ENCODE measurements at places on chromosomes 2 and 18.
A peak's percentile ranks its signal among the peaks of the same experiment; 100 is the strongest.

- DNase-seq = no peak
Measured at GRCh38 chr2:114456566-114456965, 14.1 kb downstream of the DPP10 start.

DNA sequence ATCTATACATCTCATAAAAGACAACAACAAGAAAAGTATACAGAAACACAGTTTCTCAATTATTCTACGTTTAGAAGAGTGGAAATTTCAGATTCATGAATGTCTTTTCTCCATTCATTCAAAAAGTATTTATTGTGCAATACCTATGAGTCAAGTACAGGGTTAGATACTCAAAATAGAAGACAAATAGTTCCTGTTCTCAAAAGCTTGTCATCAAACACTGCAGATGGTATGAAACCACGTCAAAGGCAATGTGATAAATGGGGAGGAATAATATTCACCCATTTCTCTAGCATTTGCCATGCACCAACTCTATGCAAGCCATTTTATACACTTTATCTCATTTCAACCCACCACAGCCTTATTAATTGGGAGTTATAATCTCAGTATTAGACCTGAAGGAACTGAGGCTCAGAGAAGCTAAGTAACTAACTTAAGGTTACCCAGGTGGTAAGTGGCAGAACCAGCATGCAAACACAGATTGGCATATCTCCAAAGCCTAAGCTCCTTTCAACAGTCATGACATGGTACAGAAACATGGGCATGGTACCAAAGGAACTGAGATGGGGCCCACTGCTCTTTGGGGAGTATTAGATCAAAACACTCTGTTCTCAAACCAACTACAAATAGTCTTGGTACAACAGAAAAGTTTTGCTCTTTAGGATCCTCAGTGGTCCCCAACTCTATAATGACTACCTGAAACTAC is 67.2 kb upstream of the NPAS2 start:
- peak; percentile 92 for DNase-seq

GRCh38 chr2:233062451-233062850 is 2.3 kb downstream of the INPP5D start:
- no peak for DNase-seq

DNA sequence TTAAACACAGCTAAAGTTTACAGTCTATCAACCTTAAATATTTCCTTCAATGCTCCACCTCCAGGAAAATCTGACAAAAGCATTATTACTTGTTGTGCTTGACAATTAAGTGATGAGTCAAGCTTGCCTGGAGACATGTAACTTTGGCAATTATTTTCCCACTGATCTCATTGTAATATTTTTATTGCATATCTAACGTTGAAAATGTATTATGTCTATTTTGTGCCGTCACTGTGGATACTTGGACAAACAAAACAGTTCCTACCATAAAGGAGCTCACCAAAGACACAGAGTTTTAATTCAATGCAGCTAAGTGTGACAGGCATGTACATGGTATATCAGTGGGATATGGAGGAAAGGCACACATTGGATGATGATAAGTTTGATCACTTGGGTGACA is 24.7 kb downstream of the RNF103 start:
- DNase-seq = no peak

DNA sequence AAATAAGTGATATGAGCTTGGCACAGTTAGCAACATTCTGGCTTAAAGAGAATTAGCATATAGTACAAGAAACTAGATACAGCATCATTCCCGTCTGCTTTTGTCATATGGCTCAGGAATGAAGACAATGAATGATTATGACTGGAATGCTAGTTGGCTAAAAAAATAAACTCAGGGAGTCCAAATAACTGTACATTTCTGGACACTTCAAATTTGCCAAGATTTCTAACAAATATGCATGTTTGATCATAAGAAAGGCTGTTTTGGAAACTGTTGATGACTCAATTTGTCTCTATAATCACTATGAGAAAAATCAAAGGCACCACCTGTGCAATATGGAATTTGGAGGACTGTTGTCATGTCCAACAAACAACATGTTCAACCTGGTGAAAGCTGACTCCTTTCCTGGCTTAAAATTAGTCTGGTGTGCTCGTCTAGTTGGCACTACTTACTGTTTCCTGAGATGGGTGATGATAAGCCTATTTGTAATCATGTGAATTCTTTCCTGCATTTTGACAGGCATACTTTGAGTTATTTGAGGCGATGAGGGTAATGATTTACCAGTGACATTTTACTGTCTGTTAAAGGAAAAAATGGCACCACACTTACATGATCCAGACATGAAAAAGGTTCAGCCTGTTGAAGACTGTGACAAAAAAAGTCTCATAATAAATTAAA is 133.9 kb upstream of the CDH20 start:
- DNase-seq = peak; percentile 34

DNA sequence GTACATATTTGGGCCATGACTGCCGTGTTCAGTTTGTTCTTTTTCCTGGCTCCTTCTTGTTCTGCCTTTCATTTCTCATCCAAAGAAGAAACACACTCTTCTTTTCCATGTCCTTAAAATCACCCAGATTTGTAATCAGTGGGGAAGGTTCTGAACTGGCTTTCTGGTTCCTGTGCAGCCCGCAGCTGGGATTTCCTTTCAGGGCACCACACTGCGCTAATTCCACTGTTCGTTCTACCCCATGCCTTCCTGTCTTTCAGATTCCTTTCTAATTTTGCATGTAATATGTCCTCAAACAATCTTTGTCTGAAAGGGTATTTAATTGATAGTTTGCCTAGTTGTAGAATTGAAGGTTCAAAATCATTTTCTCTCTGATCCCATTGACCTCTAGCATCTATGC is 94.1 kb downstream of the HS1BP3 start:
- DNase-seq = no peak

GRCh38 chr2:64699712-64700111 is 46.0 kb upstream of the SERTAD2 start:
- DNase-seq = no peak

- DNase-seq = peak; percentile 68
Measured at GRCh38 chr2:220188031-220188430, 560.6 kb downstream of the SLC4A3 start.

DNA sequence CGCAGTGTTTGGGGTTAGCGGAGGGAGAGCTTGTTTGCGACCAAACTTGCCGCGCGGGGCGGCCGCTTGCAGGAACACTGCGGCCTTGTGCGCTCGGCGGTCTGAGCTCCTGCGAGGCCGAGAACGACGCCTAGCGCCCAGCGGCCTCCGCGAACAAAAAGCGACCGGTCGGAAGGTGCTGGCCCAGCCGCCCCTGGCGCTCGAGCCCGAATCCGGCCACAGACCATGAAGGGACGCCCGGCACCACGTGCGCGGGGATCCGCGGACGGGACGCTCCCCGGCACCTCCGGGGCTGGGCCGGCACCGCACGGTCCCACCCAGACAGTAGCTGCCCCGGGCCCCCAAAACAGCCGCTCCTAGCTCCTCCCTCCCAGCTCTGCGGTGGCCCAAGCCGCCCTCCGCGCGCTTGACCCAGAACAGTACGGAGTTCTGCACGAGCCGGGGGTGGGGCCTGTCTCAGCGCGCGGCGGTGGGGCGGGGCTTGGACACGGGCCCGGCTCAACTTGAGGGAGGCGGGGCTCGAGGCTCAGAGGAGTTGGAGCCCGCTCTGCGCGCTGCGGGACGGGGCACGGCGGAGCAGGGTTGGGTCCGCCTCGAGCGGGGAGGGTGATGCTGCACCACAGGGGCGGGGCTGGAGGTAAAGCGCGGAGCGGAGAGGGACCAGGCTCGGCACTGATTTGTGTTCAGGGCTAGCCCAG is 664 bp upstream of the IMPA2 start:
- DNase-seq = peak; percentile 91

GRCh38 chr2:200356321-200356720 is 49.8 kb downstream of the SPATS2L start:
- DNase-seq = peak; percentile 59

- no peak for DNase-seq
Measured at GRCh38 chr18:31746396-31746795, 14.3 kb downstream of the SLC25A52 start.

- no peak for DNase-seq
Measured at GRCh38 chr2:169002161-169002738, 28.9 kb downstream of the ABCB11 start.

GRCh38 chr18:62784338-62784965 is 69.1 kb downstream of the PHLPP1 start:
- peak; percentile 14 for DNase-seq

DNA sequence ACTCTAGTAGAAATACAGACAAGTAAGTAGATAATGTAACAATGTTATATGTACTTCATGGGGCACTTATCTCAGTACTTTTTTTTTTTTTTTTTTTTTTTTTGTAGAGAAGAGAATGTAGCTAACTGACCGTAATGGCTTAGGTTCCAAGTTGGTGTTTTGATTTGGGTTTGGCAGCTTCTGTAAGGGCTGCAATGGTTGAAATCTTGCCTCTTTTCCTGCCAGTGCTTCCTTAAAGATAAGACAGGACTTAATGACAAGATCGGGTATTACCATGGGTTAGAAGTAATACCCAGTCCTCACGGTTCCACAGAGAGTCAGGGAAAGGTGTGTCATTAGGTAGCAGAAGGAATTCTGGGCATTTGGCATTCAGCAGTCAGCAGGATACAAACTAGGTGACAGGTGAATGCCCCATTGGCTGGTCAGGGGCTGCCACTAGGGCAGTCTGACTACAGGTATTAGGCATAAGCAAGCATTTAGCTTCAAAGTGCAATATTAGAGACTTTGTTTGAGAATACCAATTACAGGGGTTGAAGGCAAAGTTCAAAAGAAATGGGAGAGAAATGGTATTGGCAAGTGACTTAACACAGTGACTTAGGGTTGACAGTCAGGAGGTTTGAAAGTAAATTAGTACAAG is 189.4 kb upstream of the RND3 start:
- DNase-seq = no peak

DNA sequence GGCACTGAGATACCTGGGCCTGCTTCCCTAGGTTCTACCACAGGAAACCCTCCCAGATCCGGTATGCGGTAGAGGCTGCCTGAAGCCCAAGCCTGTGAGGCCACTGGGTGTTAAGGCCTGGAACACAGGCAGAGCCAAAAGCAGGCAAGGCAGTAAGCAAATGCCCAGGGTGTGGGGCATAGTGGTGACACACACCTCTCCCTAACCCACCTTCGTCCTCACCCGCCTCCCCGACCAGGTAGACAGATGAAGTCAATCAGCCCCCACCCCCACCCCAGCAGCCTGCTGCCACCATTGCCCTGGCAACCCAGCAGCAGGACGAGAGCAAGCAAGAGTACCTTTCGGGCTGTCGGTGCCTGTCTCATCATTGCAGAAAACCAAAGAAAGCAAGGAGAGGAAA is 6.1 kb downstream of the DCTN1 start:
- no peak for DNase-seq

DNA sequence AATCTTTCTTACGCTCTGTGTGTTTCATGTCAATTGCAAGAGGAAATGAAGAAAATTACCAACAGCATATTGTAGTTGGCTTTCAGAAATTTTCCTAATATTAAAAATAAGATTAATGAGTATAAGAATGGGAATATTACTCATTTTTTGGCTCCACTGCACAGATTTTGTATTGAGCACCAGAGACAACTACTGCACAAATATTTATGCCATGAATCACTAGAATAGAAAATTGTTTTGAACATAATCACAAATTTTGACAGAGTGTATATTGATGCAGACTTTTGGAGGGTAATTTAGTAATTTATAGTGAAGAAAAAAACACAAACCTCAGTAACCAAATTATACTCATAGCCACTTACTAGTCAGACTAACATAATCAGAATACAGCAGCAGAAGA is 118.3 kb downstream of the DOK6 start:
- peak; percentile 32 for DNase-seq

GRCh38 chr18:7786569-7786968 is 219.5 kb downstream of the PTPRM start:
- no peak for DNase-seq

DNA sequence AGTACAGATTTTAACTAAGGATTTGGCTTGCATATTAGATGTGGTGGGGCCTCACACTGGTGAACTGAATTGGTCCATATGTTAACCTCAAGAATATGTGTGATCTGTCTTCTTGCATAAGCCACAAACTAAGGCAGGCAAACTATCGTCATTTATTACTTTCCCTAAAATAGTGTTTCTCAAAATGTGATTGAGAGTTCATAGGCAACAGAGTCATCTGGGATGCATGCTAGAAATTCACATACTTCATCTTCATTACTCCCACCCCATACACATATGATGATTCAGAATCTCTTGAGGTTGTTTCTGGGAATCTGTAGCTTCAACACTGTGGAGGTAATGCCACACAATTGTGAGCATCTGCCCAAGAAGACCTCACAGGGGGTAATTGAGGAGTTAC is 822.8 kb upstream of the CDH2 start:
- DNase-seq = no peak

DNA sequence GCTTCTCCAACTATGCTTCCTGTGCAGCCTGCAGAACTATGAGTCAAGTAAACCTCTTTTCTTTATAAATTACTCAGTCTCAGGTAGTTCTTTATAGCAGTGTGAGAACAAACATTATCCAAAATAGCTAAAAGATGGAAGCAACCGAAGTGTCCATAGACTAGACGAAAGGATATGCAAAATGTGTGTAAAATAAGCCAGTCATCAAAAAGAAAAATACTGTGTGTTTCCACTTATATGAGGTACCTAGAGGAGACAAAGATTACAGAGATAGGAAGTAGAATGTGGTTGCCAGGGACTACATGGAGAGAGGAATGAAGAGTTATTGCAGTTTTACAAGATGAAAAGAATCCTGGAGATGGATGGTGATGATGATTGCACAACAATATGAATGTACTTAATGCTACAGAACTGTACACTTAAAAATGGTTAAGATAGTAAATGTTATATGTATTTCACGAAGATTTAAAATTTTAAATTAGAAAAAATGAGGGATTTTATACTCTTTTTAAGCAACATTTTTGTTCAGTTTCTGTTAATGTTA is 99.3 kb upstream of the FN1 start:
- peak; percentile 40 for DNase-seq

- DNase-seq = no peak
Measured at GRCh38 chr2:3413697-3414096, 34.2 kb downstream of the TRAPPC12 start.

- DNase-seq = no peak
Measured at GRCh38 chr18:33749834-33750233, 171.8 kb downstream of the ASXL3 start.

- DNase-seq = no peak
Measured at GRCh38 chr2:208350610-208351009, 56.0 kb upstream of the PTH2R start.

GRCh38 chr2:175475130-175475529 is 293.6 kb upstream of the ATP5MC3 start:
- DNase-seq = no peak

- DNase-seq = no peak
Measured at GRCh38 chr2:42775810-42776209, 11.9 kb upstream of the OXER1 start.

DNA sequence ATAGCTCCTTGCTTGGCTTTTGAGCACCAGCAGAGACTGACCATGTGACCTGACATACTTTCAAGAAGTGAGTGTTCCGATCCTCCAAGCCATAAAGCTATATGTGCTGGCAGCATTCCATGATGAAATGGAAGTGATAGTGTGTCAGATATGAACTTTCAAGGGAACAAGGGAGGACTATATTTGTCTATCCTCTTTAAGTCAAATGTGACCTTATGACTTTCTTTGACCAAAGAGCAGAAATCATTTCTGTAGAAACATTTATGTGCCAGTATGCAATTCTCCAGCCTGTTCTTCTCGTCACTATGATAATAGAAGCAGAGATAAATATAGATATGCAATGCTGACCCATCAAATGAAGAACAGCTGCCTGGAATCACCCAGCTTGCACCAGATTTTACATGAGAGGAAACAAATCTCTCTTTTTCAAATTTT is 14.4 kb downstream of the HYCC2 start:
- peak; percentile 45 for DNase-seq

GRCh38 chr2:114616-115015 is 68.3 kb upstream of the FAM110C start:
- DNase-seq = no peak

Data from fibroblast of the aortic adventitia (primary cell).